RCC 7860 (cell line): ENCODE measurements at places on chromosomes 16 and 17.

DNA sequence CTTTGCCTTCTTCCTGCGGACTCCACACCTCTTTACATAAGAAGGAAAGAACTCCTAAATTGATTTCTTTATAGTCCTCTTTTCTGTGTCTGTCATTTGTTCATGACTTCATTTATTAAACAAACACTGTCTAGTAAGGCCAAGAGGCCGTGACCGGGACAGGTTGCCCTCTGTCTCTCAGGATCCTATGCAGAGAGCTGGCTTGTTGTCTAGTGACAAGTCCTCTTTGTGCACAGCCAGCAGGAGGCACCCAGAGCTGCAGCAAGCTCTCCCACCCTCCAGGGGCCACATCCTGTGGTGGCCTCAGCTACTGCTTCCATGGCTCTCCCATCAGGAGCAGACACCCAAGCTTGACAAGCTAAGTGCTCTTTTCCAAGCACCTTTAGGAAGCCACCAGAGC lies 50.6 kb downstream of the PLD6 start:
- peak; percentile 22 for DNase-seq

GRCh38 chr17:72175263-72175662 lies 54.4 kb downstream of the SOX9 start:
- no peak for DNase-seq

DNA sequence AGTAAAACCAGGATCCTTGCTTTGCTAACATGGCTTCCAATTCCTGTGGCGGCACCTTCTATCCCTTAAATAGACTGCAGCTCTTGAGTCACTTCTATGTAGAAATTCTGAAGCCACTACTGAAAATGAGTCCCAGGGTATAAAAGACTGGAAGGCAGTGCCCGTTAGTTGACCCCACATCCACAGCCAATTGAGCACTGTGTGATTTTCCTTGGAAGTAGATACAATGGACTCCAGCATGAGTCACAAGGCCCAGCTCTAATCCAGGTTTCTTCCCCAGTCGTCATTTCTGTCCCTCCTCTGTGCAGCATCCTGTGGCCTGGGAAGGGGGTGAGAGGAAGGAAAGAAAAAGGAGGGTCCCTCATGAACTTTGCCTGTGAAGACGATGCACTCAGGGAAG lies 69.5 kb downstream of the HLF start:
- DNase-seq = peak; percentile 10

GRCh38 chr16:31215287-31216162 lies 1.4 kb downstream of the PYDC1 start:
- no peak for DNase-seq

DNA sequence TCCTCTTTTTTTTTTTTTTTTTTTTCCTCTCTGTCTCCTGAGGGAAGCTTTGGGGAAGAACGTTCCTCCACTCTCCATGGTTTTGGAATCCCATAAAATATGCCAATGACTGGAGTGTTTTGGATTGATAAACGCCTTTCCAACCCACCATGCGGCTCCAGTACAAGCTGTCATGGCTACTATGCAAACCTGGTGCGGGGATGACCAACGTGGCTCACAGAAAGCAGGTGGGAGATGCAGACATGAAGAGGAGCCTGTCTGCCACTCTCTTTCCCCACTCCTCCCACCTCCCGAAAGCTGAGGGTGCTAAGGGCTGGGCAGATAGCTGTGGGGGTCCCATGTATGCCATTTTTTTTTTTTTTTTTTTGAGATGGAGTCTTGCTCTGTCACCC lies 69.9 kb upstream of the SEC14L1 start:
- no peak for DNase-seq

DNA sequence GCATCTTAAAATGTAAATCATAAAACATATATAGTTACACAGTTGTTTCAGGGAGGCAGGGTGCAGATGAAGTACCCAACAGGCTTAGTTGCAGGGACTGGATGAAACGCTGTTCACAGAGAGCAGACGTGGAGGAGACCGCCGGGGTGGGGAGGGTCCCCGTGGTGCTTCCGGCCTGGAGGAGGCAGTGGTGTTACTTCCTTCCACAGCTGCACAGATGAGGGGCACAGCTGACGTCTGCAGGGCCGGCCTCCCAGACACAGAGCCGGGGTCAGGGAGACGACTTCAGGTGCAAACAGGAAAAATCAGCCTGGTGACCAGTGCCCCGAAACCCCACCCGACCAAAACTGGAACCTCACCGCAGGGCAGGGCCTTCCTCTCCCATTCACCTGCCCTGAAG lies 17.1 kb downstream of the SPIRE2 start:
- DNase-seq = no peak

DNA sequence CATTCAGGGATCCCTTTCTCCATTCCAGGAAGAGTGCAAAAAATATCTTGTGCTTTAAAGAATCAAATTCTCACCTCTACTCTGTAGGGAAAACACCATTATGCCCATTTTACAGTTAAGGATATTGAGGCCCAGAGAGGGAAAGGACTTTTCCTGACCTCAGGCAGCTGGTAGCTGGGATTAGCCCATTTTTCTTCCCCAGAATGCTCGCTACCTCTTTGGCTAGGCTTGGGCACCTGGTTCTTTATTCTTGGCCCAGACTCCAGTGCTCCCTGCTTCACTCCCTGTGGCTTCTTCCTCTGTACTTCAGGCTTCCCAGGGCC lies 45.7 kb downstream of the MEOX1 start:
- DNase-seq = no peak

- DNase-seq = no peak
Observed at GRCh38 chr17:35799942-35800341, 4.5 kb upstream of the MMP28 start.

DNA sequence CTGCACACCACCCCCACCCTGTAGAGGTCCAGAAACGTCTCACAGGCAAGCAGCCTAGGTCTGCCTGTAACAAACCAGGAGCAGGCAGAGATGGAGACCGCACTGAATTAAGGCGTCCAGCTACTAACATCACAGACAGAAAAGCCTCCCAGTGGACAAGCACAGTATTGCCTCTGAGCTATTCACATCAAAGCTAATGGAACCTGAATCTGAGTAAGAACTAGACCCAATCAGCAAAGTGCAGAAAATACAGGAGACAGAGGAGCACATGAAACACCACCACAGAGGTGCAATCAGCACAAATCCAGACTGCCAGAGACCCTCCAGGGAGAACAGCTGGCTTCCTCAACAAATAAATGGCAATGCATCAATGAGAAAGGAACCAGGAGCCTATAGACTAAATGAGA lies 22.2 kb upstream of the PEMT start:
- peak; percentile 37 for DNase-seq

- DNase-seq = no peak
Observed at GRCh38 chr17:79046197-79046915, 22.4 kb downstream of the C1QTNF1 start.

GRCh38 chr16:10846213-10846998 lies 27.8 kb upstream of the TVP23A start:
- DNase-seq = no peak

GRCh38 chr16:76879420-76879819 lies 311.6 kb upstream of the MON1B start:
- no peak for DNase-seq

GRCh38 chr17:42120770-42121769 lies at the start of gene KAT2A:
Gene KAT2A (minus strand): TSS chr17:42121367. CDS start chr17:42121304, 63 bp downstream.
- peak; percentile 58 for DNase-seq

- no peak for DNase-seq
Observed at GRCh38 chr17:29835435-29836351, 94.3 kb downstream of the SSH2 start.

DNA sequence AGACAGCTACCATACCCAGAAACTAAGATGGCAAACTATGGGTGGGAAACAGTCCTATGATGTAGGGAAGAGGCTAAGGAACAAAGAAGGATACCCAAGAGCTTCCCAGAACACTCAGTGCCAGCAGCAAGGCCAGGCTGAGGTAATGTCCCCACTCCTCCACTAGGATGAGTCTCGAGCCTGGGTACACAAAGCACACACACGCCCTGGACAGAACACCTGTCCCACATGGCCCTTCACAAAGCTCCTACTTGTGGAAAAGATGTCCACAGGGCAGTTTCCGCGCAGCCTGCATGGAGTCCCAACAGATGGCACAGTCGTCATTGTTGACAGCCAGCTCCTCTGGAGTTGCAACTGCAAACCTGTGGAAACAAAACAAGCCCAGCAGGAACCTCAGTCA lies 23.9 kb downstream of the AMFR start:
- DNase-seq = no peak

- DNase-seq = no peak
Observed at GRCh38 chr16:2713523-2713922, 6.5 kb downstream of the PRSS27 start.

DNA sequence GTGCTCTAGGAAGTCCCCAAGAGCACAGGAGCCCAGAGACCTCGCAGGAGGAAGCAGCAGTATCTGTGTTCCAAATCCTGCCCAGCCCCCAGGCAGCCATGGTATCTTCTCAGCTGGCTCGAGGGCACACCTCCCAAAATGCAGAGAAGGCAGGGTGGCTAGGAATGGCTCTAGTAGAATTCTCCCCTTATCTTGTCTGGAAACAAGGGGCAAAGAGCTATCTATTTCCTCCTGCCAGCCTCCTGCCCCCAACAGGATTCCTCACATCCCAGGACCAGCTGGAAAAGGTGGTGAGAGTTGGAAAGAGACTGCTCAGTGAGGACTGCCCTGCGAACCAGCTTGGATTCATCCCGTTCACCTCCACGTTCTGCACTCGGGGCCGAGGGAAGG lies 8.6 kb upstream of the TSPOAP1 start:
- no peak for DNase-seq

- DNase-seq = no peak
Observed at GRCh38 chr17:16912021-16912962, 59.6 kb downstream of the TNFRSF13B start.

- no peak for DNase-seq
Observed at GRCh38 chr17:33328129-33328528, 35.0 kb upstream of the ASIC2 start.

- DNase-seq = no peak
Observed at GRCh38 chr16:82396509-82396908, 226.5 kb upstream of the MPHOSPH6 start.

- peak; percentile 11 for DNase-seq
Observed at GRCh38 chr17:76051561-76051960, 20.8 kb downstream of the SRP68 start.

DNA sequence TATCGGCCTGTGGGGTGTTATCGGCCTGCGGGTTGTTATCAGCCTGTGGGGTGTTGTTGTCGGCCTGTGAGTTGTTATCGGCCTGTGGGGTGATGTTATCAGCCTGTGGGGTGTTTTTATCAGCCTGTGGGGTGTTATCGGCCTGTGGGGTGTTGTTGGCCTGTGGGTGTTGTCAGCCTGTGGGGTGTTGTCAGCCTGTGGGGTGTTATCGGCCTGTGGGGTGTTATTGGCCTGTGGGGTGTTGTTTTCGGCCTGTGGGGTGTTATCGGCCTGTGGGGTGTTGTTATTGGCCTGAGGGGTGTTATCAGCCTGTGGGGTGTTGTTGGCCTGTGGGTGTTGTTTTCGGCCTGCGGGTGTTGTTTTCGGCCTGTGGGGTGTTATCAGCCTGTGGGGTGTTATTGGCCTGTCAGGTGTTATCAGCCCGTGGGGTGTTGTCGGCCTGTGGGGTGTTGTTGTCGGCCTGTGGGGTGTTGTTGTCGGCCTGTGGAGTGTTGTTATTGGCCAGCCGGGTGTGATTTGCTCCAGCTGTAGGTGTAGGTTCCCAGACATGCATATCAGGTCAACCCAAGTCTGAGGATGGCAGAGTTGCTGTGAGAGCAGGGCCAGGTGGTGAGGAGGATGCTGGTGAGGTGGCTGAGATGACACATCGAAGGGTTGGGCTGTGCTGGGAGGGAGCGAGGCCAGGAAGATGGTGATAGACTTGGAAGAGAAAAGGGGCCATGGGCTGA lies 7.1 kb downstream of the TRARG1 start:
- no peak for DNase-seq

GRCh38 chr17:62051053-62051452 lies 14.0 kb downstream of the MED13 start:
- DNase-seq = no peak

- DNase-seq = no peak
Observed at GRCh38 chr16:72551649-72552048, 379.7 kb upstream of the PMFBP1 start.

DNA sequence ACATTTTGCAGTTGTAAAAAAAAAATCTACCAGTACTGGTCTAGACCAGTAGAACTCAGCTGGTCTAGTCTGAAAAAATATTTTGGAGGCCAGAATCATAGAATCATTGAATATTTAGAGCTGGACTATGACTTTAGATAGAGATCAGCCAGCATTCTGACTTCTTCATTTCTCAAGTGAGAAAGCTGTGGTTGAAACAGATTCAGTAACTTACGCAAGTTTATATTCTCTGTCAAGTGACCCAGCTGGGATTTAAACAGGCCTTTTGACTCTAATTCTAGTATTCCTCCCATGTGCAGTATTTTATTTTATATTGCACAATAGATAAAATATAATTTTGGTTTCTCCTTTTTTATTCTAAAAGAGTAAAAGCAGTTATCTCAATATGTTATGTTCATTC lies 4.9 kb downstream of the TNRC6A start:
- no peak for DNase-seq

DNA sequence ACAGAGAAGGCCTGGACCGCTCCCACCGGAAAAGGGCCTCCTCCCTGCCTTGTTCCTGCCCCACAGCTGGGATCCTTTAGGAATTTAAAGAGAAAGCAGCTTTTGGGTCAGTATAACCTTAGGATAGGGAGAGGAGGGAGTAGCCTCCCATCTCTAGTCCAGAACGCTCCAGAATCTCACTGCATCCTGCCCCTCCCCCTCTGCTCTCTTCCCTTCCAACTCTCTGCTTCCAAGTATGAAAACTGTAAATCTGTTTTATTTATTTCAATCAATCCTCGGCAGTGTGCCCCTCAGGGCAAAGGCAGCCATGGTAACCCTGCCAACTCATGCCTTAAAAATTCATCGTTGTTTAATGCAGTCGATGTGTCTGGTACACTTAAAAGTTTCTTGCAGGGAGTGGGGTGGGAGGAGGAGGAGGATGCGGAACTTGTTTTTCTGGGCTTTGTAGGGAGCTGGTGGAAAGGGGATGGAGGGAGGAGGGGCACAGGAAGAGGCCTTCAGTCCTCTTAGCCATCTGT lies 21.2 kb upstream of the MTSS2 start:
- peak; percentile 22 for DNase-seq

- no peak for DNase-seq
Observed at GRCh38 chr16:2609827-2610470, 72.1 kb downstream of the PDPK1 start.

DNA sequence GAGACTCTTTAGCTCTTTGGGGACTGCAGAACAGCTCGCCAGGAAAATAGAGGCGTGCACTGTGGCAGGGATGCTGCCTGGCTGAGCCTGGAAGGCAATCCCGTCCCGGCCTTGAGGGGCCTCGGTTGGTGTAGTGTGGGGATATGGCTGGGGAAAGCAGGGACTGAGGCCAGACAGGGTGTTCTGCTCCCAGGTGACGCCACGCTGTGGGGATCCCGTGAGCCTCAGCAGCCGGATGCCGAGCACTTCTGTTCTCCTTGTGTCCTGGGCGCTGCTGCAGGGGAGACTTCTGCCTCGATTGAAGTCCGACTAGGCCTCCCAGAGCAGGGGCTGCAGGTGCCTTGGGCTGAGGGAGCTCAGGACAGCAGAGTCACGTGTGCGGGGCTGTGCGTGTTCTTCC lies 72.6 kb downstream of the BANP start:
- DNase-seq = no peak

- no peak for DNase-seq
Observed at GRCh38 chr16:73997340-73997711, 299.3 kb upstream of the PSMD7 start.
